ENCODE measurements at places on chromosomes 6 and 20.

GRCh38 chr6:156841508-156841907, 64.3 kb downstream of the ARID1B start:
- DNase-seq, result no peak

DNA sequence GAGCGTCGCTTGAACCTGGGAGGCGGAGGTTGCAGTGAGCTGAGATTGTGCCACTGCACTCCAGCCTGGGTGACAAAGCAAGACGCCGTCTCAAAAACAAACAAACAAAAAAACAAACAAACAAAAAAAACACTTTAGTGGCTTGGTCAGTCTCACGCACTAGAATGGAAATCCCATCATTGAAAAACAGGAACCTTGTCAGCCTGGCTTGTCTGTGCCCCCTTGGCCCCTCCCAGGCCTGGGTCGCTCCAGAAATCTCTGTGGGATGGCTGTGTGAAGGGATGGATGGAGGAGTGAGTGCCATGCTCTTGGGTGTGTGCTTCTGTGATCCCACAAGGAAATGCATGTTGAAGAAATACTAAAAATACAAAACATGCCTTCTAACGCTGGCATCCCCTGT, 20.9 kb upstream of the NAA20 start:
- DNase-seq, result no peak

DNA sequence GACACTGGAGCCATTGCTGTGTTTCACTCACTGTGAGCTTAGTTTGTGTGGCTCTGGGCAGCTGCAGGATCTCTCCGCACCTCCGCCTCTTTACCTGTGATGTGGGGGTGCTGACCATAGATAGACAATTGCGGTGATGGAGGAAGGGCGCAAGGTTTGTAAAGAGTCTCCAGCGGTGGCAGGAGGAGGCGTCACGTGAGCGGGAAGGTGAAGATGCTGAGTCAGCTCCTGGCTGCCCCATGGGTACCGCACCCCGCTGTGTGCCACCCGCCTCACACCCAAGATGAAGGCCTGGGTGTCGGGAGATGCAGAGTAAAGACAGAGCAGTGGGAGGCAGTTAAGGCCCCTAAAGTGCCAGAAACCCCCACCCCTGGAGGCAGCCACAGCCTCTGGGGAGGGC, 9.0 kb upstream of the KCNQ2 start:
- no peak for DNase-seq

DNA sequence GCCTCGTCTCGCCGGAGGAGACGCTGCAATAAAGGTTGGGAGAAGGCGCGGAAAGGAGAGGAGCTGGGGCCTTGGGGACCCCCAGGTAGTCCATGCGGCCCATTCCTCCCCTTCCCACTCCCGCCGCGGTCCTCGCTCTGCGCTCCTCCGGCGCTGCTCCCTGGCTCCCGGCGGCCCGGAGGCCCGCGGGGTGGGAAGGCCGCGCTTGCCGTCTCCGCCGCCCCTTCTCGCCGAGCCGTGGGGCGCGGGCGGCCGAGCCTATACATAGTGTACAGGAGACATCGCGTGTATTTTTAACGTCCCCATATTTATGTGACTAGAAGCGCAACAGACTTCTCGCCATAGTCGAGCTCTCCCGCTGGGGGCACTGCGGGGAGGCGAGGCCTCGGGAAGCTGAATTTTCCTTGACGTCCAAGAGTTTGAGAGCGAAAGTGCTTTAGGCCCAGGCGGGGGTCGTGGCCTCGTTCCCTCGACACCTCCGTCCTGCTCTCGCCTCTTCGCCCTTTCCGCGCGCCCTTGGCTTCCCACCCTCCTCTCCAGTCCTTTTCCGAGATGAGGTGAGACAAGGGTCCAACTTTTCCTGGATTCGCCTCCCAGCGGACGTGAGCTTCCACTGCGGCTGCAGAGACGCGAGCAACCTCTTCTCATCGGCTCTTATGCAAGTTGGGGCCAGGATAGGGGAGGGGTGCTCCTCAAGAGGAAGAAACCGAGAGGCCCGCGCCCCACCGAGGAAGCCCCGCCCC, 29.0 kb downstream of the SLC12A5 start:
- no peak for DNase-seq

DNA sequence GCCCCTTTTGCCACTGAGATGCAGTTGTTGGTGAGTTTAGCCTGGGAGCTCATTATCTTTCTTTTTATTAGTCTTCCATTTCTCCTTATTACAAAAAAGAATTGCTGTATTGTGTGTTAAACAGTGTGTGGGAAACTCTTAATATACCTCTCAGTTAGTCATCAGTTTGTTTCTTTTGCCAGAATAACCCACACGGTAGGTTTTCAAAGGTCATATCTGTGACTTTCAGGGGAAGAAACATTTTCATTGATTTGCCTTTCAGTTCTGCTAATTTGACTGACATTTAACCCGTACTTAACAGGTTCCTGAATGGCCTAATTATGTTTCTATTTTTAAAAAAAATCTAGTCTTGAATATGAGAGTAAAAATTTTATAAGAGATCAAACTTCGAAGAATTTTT, 145.3 kb downstream of the KHDC1L start:
- DNase-seq, result no peak

Data from stimulated activated CD4-positive, alpha-beta T cell treated with anti-CD3 and anti-CD28 coated beads, Interleukin-15, amount 100 ng/mL, for 1 hour (primary cell).